ENCODE measurements at places on chromosomes 1 and 21.

DNA sequence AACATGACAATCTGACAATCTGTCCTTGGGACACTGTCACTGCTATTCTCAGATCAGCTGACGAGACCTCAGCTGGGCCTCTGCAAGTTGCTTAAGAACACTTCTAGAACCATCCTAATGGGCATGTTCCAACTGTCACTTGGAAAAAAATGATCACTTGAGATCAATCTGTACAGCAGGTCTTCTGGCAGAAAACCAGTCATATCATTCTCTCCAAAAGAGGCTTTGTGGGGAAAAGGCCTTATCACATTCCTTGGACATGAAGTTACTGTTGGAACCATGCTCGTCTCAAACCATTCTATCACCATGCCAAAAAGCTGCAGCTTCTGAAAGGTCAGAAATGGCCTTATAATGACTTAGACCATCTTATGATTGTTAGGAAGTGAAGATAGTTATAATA is 744.2 kb downstream of the USP25 start:
- no peak for DNase-seq

GRCh38 chr1:220828179-220828490 is 41.4 kb downstream of the MTARC1 start:
- no peak for DNase-seq

DNA sequence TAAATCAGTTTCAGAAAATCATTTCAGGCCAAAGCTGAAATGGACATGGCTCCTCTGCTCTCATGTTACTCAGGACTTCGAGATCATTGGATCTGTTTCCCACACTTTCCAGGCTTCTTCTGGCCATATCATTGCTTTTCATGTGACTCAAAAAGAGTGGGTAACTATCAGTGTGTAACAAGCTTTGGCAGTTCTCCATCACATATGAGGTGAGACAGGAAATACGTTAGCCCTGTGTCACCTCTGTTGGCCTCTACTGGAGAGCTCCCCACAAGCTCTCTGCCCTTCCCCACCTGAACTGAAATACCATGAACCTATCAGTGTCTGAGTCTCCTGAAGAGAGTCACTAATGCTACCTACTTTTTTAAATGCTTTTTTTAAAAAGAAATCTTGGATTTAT is 128.2 kb downstream of the LBR start:
- no peak for DNase-seq

- DNase-seq = no peak
These were observed 50.6 kb downstream of the ROR1 start for GRCh38 chr1:63824451-63824850.

GRCh38 chr1:87560601-87561360 is 232.1 kb downstream of the LMO4 start:
- DNase-seq = no peak

DNA sequence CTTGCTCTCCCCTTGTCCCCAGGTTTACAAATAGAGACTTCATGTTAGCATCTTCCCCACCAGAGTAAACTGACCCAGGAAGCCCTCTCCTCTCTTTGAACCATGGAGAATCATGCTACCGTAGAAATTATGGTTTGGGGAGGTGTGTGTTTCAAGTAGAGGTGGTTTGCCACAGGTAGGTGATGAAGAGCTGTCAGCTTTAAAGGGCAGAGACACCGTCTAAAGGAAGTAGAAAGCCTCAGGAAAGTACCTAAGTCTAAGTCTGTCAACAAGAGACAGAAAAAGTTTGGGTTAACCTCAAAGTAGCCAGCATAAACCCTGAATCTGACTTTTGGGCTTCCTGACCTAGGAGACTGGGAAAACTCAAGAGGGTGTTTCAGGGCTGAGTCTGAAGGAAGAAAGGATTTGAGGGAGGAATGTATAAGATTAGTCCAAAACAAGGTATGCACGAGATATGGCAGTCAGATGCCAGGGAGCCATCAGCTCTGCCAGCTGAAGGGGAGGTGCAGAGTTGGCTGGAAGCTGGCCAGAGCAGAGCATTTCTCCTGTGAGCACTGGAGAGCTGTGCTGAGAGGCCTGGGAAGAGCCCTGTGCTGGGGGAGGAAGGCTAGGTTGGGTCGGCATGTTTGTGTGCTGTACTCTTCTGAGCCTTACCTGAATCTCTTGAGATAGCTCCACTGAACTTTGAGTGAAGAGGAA is 14.3 kb downstream of the ADAMTSL4 start:
- no peak for DNase-seq

GRCh38 chr1:158813164-158813563 is 18.0 kb upstream of the MNDA start:
- no peak for DNase-seq

- DNase-seq = peak; percentile 20
These were observed 46.4 kb downstream of the NRIP1 start for GRCh38 chr21:15018382-15018781.

DNA sequence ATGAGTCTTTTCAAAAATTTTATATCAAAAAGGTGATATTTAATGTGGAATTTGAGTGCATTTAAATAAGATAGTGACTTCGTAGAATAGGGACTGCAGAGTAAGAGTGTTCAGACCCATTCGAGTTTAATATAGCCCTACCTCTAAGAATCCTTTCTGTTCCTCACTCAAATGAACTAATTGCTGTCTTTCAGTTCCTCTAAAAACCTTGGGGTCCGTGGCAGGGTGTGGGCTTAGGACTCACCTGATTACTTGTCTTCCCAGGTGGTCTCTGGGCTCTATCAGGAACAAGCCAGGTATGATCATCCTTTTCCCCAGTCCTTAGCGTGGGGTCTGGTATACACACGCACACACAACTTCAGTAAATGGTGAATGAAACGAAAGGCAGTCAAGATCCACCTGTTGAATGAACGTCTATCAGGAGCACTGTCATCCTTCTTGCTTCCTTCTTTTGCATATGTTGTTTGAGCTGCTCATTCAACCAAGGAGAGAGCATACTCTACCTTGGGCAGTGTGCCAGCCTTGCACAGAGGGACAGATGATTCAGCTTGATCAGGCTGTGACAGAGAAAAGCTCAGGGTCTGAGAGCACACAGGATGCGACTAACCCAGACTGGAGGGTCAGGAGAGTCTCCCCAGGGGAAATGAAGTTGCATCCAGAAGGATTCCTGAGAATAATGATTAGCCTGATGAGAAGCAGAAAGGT is 1.2 kb upstream of the RNF11 start:
- DNase-seq = peak; percentile 73

- DNase-seq = no peak
These were observed 20.0 kb upstream of the ALDH4A1 start for GRCh38 chr1:18922319-18922726.

GRCh38 chr1:228979325-228979699 is 244.0 kb downstream of the RHOU start:
- no peak for DNase-seq

- DNase-seq = no peak
These were observed 76.3 kb upstream of the SLC44A3 start for GRCh38 chr1:94743862-94744261.

DNA sequence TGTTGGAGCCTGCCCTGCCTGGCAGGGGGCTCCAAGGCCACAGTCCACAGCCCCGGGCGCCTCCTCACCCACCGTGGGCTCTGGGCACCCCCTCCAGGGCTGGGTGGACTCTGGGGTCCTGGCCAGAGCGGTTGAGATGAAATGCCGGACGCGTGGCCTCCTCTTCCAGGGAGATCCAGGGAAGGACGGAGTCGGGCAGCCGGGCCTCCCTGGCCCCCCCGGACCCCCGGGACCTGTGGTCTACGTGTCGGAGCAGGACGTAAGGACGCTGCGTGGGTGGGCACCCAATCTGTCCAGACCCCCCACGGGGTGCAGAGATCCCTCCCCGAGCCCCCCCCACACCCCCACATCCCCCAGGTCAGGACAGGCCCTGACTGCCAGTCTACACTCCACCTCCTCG is 51.2 kb downstream of the SLC19A1 start:
- no peak for DNase-seq

GRCh38 chr1:48572646-48573258 is 100.7 kb upstream of the SPATA6 start:
- peak; percentile 56 for DNase-seq

GRCh38 chr1:44239961-44240371 is 26.7 kb downstream of the DMAP1 start:
- DNase-seq = no peak

- DNase-seq = no peak
These were observed 78.5 kb upstream of the GALNT2 start for GRCh38 chr1:229988534-229988933.

- no peak for DNase-seq
These were observed 40.3 kb downstream of the NPHP4 start for GRCh38 chr1:5951846-5952410.

DNA sequence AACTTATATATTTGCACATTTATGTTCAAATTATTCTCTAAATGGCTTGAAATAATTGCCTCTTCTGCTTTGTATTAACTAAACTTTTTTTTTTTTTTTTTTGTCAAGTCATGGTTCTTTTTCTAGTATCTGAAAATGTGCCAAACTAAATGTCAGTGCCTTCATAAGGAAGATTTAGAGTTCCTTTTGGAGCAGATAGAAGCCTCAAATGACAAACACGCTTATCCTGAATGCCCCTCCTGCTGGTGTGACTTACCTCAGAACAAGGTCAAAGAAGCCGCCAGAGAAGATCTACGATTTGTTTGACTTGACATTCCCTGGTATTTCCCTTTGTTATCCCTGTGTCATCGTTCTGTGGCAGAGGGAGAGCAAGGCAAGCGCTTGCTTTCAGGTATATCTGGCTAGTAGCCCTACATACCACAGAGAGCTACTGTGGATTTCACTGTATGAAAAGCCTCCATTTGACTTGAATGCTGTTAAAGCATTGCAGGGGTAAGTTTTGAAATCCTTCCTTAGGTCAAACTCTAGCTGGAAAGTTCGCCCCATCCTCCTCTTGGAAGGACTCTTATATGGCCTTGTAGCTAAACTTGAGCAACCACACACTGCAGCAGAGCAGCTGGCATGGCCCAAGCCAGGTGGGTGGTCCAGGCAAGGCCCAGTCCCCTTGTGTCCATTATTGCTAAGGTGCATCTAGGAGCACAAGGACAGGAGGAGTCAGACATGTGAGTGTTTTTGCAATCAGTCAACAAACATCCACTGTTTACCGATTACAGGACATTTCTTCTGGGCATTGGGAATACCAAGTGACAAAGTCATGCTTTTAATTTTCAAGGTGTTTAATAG is 285.4 kb upstream of the USP25 start:
- no peak for DNase-seq

- no peak for DNase-seq
These were observed 36.6 kb upstream of the SSX2IP start for GRCh38 chr1:84726593-84727499.

DNA sequence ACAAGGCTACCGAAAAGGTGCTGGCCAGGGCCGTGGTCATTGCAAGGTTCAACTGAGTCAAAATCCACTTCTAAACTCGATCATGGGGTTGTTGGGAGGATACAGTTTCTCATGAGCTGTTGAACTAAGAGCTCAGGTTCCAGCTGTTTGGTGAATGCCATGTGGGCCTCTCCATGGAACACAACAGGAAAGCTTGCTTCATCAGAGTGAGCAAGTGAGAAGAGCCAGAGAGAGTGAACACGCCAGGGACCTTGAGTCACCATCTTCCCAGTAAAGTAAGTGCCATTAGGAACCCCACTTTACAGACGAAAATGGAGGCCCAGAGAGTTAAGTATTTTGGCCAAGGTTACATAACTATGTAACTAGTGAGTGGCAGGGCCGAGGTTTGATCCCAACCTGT is 475.1 kb upstream of the VAMP3 start:
- no peak for DNase-seq

- DNase-seq = no peak
These were observed 3.2 kb downstream of the UHMK1 start for GRCh38 chr1:162500805-162501204.
